Cerebellar cortex (tissue), 1 donor: ENCODE measurements at places on chromosomes 6 and 20.

GRCh38 chr20:58676161-58676560 lies 16.4 kb upstream of the NPEPL1 start:
- DNase-seq, result no peak

DNA sequence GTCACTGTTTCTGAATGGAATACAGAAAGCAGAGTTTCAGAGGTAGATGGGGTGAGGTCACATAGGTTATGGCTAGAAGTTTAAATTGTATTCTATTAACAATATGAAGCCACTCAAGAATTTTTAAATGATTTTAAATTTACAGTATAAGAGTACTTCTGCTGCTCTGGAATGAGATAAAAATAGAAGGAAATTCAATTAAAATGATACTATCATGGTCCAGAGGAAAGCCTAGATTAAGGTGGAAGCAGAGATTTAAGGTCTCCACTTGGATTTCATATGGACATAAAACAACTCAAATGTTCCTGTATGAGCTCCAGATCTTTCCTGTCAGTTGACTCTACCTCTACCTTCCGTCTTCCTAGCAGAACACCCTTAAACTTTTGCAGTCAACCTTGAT lies 68.6 kb downstream of the REV3L start:
- no peak for DNase-seq

DNA sequence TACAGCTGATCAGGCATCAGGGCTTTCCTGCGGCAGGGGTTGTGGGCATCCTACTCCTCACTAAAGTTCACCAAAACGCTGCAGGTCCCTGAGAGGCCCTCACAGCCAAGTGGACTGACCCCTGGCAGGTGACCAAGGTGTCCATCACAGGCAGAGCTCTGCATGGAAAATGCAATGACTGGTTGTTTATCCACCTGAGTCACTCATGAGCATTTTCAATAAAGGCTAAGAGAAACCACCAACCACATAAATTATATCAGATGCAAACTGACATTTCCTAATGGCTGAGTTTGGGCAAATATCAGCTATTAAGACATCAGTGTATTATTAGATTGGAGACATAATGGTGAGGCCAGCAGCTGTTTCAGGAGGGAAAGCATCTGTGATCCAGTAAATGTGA lies 152.7 kb upstream of the SYNDIG1 start:
- no peak for DNase-seq

GRCh38 chr6:134394208-134394607 lies 76.3 kb upstream of the SGK1 start:
- DNase-seq, result no peak

- no peak for DNase-seq
These were observed 35.5 kb downstream of the PSMB9 start for GRCh38 chr6:32889533-32889932.

DNA sequence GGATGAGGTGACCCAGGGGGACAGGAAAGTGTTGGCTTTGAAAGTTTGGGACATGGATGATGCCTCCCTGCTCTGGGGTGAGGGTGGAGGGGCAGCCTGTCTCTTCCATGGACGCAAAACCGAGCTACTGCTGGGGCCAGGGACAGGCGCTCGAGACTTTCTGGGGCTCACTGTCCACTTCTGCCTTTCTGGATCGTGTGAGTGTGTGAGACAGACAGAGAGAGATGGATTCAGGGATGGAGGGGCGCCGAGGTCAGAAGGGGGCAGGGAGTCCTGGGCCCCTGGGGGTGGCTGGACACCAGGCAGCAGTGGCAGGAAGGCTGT lies 78.0 kb upstream of the GATA5 start:
- no peak for DNase-seq
